ENCODE measurements at places on chromosomes 2 and 18. TPM values are rescaled to one million over a fixed set of nuclear protein-coding genes. Genes with fewer than 3 reads are reported as not detected.

GRCh38 chr2:217160103-217160743, 300.4 kb upstream of the TNP1 start:
- no peak for DNase-seq

GRCh38 chr2:88765154-88765888, 73.8 kb downstream of the RPIA start:
- DNase-seq, result no peak

DNA sequence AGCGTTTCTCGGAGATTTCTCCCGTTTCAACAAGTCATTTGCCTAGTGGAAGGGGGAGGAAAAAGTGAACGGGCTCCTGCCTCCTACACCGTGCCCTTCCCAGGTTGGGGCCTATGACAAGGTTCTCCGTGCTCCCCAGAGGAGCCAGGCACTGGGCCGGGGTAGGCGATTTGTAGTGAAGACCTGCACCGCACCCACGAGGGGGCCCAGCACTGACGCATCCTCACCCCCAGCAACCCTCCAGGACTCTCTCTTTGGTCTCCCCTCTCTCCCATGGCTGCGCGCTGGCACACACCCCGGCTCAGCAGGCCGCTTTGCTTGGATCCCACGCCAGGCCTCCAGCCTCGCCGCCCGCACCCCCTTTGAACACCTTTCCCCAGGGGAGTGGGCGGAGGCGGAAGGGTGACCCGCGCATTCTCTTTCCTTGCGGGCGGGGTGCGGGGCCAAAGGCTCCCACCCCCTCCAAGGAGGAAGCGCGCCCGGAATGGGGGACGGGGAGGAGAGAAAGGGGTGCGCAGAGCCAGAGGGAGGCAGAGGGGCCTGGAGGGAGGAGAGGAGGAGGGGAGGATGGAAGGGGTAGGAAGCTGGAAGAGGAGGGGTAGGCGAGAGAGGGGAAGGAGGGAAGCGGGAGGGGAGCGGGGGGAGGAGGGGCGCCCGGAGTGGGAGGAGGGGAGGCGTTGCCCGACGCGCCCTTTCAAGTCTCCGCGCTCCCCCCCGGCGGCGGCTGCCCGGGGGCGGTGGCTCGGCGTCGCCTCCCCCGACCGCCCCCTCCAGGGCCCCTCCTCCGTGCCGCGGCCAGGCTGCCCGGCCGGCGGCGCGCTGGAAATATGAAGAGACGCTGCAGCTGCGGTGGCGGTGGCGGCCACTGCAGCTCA, at the start of gene APCDD1:
TSS of gene APCDD1 (plus strand) at position 830 of the 875 bp plus-strand sequence. CDS start 347 bp downstream, outside the sequence.
- DNase-seq, result peak; percentile 92

DNA sequence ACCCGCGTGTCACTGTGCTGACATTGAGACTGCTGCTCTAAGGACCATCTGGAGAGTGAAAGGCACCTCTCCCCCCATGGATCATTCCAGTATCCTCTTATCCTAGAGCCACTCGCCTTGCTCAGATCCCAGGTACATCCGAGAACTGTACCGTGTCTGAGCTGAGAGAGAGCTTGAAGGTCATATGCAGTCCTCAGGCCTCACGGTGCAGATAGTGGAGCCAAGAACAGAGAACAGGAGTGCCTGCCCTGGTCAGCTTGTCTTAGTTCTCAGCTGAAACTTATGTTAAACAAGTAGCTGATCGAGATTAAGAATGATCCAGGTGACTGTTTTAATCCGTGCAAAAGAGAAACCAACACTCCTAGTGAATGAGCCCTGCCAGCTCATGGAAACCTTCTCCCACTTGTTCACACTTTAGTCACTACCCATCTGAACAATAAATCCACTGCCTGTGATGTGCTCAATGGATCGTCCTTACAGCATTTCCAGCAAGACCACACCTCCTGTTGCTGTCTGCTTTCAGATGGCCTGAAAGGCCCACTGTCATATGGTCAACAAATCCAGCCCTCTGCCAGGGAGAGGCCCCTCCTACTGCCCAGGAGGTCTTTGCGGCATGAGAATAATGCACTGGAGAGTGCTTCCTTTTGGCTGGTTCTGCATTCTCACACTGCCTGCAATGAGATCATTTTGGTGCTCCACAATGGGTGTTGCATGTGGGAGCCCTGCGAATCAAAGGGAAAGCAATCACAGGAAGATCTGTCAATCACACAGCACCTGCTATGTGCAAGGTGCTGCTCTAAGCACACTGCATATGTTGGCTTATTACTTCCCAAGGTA, 43.7 kb upstream of the APCDD1 start:
- DNase-seq, result no peak

DNA sequence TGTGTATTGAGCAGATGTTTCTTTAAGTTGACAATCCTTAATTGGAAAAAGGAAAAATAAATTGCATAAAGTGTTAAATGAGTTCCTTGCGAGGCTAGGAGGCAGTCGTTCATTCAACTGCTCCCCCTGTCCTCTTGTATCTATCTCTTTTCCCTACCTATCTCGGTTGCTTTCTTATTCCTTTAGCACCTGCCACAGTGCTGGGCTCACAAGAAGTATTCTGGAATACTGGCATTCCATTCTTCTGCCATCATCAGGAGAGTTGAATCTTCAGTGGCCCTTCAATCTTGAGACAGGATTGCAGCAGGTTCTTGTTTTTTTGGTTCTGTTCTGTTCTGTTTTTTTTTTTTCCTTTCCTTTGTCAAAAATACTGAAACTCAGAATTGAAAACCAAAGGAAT, 143.1 kb upstream of the AQP4 start:
- no peak for DNase-seq

- DNase-seq, result no peak
Observed at GRCh38 chr2:30421604-30422443, 25.2 kb upstream of the LCLAT1 start.

- DNase-seq, result no peak
Observed at GRCh38 chr2:37600735-37601134, 70.7 kb downstream of the CDC42EP3 start.

- no peak for DNase-seq
Observed at GRCh38 chr18:47484068-47484467, 232.6 kb upstream of the SKOR2 start.

- DNase-seq, result no peak
Observed at GRCh38 chr2:232234922-232235615, 143.5 kb upstream of the ALPP start.

DNA sequence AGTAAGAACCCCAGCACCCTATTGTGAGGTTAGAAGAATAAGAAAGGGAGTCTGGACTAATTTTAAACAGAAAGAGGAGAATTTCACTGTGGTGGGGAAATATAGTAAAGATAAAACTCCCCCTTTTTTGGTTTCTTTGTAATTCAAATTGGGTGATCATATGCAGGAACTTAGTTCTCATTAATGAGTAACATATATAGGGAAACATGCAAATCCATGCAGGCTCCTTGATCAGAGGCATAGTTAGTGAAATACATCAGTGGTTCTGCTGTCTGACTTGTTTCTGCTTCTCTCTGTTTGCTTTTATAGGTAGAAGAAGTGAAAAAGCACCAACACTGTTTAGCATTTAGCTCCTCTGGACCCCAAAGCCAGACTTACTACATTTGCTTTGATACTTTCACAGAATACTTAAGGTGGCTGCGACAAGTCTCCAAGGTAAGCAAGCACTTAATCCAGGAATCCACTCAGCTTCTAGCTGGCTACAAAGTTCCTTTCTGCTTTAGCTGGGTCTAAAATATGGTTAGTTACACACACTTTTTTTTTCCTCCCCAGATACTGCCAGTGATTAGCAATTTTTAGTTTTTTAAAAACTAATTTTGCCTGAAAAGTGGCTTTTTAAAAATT, 123.2 kb downstream of the PHLPP1 start:
- DNase-seq, result no peak

DNA sequence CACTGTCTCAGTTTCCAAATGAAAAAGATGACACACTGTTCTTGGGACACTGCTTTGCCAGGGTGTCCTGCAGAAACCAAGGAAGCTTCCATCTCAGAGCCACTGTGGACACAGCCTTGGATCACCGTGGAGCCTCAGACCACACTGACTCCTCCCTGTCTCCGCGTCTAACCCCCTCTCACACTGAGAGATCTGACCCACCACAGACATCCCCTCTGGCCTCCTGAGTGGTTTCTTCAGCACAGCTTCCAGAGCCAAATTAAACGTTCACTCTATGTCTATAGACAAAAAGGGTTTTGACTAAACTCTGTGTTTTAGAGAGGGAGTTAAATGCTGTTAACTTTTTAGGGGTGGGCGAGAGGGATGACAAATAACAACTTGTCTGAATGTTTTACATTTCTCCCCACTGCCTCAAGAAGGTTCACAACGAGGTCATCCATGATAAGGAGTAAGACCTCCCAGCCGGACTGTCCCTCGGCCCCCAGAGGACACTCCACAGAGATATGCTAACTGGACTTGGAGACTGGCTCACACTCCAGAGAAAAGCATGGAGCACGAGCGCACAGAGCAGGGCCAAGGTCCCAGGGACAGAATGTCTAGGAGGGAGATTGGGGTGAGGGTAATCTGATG, 113.4 kb upstream of the PKDCC start:
- peak; percentile 56 for DNase-seq

The TWIST2 gene
- total RNA-seq, result 104 TPM

The ROCK2 gene
- 40.9 TPM for total RNA-seq

The RBM44 gene
- 0.18 TPM for total RNA-seq

The CERKL gene
- total RNA-seq, result 0.22 TPM

The PCGF1 gene
- 11.2 TPM for total RNA-seq

The NAT8 gene
- total RNA-seq, result not detected
